ENCODE measurements at places on chromosomes 3 and 15.

DNA sequence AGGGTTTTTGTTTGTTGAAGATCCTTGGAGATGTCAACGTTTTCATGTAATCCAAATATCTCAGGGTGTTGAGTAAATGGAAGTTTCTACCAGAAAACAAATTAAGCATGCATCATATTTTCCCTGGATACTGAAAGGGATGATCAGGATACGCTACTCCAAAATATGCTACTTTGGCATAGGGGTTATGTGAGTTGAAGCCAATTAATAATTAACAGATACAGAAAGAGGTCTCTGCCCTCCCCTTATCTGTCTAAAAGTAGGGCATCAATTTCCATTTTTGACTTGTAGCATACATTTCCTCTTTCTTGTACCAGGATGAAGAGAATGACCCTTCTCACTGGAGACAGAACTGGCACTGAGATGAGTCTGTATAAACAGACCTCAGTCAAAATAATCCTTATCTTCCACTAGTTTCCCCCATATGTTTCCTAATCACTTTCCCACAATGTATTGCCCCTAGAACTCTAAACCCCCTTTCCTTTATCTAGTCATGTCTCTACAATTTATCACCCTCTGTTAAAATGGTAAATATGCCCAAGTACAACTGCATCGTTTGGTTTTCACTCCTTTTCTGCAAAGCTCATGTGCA lies 17.4 kb upstream of the ASB14 start:
- no peak for DNase-seq

- DNase-seq: no peak
Observed at GRCh38 chr3:95810462-95810861, 1003.9 kb upstream of the EPHA6 start.

DNA sequence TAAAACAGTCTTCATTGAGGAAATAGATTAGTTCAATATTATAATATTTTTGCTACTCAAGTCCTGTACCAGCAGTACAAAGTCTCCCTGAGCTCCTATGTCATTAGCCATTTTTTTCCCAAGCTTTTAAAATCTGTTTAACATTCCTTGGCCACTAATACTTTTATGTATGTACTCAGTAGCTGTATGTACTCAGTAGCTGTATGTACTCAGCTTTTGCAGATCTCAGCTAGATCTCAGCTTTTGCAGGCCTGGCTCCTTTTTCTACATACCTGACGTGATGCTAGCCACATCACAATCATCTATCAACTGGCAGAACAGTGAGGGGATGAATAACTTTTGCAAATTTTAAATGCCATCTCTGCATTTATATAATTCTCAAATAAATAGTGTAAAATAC lies 13.8 kb downstream of the SLC9C1 start:
- no peak for DNase-seq

GRCh38 chr15:82045892-82046665 lies at the start of gene MEX3B:
Gene MEX3B, minus strand, starts transcription at chr15:82046018. Its CDS starts 313 bp downstream, at chr15:82045705.
- DNase-seq: peak; percentile 97

- DNase-seq: no peak
Observed at GRCh38 chr3:56917361-56918110, 115.8 kb upstream of the ARHGEF3 start.

DNA sequence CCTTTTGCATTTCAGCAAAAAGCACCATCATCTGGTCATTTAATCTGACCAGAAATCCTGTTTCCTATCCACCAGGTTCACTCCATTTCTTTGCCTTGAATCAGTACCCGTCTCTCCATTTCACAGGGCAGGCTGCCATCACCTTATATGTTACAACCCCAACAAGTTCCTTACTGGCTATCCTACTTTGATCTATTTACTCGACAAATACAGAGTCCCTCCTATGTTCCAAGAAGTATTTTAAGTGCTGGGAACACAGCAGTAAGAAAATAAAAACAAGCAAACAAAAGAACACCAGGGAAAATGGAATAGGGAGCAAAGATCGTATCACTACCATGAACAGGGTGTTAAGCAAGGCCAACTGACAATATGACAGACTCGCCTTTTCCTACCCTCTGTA lies 295.2 kb upstream of the WNT5A start:
- DNase-seq: no peak

DNA sequence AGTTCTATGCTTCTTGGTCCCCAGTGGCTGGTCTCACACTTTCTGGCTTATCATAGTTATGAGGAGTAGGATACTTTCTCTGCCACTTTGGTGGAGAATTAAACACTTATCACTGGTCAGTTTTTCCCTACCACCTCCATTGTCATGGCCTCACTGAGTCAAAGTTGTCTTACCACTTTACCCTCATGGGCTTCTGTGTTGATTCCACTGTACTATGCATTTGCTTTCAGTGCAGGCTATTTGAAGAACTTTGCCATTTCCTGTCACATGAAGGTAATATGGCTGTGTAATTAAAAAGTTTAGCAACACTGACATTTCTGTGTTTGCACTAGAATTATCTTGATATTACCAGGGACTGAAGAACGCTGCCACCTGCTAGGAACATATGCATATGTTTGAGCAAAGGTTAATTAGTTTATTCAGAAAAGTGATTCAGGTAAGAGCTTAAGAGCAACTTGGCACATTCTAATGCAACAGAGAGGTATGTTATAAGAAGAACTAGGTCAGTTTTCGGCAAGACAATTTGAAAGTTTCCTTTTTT lies 377.3 kb downstream of the PDCD6IP start:
- no peak for DNase-seq

DNA sequence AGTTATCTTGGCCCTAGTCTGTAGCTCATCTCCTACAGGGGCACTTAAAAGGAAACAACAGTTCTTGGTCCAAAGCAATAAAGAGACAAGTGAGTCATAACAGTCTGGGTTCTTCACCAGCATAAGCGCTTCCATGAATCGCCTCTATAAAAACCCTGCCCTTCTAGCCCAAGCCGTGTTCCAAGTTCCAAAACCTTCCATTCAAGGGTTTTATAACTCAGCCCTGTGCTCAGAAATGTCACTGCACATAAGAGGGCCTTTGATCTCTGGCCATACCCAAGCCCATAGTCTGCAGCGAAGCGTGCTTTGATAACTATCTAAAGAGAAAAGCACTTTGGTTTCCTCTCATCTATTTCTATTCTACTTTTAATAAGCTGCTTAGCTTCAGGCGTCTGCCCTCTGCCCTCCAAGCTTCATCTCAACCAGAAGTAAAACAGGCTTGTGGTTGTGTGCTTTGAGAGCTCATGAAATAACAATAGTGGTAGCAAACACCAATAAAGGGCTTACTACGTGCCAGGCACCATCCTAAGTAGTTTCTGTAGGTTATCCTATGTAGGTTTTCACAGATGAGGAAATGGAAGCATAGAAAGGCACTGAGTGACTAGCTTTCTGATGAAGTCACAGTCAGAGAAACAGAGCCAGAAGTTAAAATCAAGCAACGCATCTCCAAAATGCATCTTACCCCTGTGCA lies 64.0 kb upstream of the AKAP13 start:
- peak; percentile 86 for DNase-seq

- no peak for DNase-seq
Observed at GRCh38 chr15:26280281-26280680, 417.2 kb upstream of the ATP10A start.

DNA sequence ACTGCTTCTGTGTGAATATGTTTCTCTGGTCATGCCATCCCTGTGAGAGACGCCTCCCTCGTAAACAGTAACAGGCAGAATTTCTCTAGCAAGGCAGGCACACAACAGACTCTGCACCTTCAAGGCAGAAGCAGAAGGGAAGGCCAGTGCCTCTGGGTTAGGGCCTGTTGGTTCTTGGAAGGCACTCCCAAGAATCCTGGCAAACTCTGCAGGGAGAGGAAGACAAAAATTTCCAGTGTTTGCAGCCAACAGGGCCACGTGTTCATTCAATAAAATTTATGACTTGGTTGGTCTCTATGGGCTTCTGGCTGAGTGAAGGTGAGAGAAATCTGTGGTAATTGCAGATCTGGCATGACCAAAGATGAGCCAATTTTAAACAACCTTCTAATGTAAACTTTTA lies 39.3 kb downstream of the NFKBIZ start:
- no peak for DNase-seq

DNA sequence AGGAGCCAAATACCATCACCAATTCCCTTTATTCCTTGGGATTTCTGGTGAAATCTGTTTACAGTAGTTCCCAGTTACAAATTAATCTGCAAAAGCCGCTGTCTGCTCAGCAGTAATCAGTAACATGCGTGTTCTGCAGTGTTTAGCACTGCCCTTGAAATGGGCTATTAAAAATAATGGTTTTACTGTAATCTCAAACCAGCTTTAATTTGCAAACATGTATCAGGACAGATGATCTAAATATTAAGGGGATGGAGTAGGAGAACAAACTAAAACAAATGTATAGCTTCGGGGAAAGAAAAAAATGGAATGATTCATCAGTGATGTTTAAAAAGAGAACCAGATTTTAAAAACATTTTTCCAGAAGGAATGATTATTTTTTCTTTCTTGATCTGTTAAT lies 513.2 kb downstream of the MECOM start:
- DNase-seq: no peak

- DNase-seq: no peak
Observed at GRCh38 chr3:48591436-48591835, 3.7 kb downstream of the COL7A1 start.

- no peak for DNase-seq
Observed at GRCh38 chr3:123431658-123432324, 17.1 kb downstream of the ADCY5 start.

DNA sequence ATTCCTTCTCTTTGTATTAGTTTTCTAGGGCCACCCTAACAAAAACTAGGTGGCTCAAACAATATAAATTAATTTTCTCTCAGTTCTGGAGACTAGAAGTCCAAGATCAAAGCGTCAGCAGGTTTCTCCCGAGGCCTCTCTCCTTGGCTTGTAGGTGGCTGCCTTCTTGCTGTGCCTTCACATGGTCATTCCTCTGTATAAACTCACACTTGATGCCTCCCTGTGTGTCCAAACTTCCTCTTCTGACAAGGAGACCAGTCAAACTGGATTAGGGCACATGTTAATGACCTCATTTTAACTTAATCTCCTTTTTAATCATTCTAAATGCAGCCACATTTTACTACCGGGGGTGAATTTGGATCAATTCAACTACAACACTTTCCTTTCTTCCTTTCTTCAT lies 691.1 kb downstream of the DIPK2A start:
- DNase-seq: no peak

GRCh38 chr3:120418866-120419490 lies 31.8 kb downstream of the FSTL1 start:
- DNase-seq: peak; percentile 66

- no peak for DNase-seq
Observed at GRCh38 chr15:82803793-82804574, 1.9 kb downstream of the FSD2 start.

DNA sequence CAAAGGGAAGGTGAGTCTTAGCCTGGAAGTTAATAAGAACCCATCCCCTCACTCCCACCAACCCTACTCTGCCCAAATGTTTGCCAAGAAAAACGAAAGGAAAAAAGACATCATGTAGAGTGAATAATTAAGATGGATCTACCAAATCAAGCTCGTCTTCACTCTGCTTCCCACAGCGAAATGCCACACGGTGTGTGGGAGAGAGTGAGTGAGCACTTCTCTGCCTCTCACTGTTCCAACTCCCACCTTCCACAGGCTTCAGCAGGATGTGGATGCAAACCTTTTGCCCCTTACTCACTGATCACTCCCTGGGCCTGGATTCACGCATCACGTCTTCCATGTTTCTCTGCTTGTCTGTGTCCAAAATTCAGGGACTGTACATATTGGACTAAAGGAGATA lies 85.4 kb downstream of the WDR76 start:
- no peak for DNase-seq

DNA sequence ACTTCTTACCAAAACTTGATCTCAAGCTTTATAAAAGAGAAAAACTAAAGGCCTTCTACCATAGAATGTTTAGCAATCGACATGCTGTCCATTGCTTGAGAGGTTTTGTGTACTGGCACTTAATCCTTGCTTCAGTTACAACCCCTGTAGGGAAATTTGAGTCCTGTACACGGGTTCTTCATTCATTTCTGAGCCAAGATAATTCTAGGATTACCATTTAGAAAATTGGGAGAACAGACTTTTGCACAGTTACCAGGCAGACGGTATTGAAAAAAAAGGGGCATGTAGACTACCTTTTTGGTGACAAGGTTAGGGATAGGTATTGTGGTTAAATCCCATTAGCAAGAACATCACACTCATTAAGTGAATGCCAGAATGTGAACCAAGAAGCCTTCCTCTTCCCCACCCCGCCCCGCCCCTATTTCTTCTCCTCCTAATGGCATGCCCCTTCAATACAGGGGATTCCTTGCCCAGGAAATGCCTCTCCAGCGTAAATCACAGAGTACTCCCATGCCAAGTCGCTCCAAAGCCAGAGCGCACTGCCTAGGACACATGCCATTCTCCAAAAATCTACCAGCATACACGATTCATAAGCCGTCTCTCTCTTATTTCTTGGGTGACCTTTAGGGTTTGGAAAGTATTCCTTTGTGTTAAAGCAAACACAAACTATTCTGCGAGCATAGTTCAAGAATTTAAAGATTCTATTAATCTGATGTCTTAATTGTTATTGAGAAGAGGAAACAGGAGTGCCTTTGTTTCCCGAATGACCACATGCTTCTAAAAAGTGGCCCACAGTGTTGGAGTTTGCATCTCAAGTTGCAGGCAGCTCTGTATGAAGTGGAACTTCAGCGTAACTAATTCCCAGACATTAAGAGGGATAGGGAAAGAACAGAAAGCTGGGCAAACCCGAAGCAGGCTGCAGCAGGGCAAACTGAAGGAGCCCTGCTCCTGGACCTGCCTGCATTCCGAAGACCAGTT lies 164.0 kb upstream of the NR2F2 start:
- no peak for DNase-seq

GRCh38 chr15:48778331-48778730 lies 32.5 kb downstream of the CEP152 start:
- no peak for DNase-seq

- DNase-seq: no peak
Observed at GRCh38 chr3:172201870-172202236, 162.5 kb downstream of the FNDC3B start.

DNA sequence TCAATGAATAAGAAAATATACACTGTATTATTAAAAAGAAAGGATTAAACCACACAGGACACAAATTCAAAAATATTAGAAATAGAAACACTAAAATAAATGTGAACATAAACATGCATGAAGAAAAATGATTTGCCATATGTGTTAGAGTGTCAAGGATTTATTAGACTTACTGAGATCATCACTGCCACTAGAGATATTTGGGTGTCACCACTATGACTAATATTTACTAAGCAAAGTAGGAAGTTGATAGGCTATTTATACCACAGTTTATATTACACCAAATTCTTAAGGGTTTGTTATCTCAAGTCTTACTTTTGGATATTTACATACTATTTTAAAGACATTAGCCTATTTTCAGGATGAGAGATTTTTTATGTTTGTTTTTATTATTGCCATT lies 575.0 kb upstream of the SGO1 start:
- DNase-seq: no peak

All from T-helper 2 cell (primary cell).